ENCODE measurements at places on chromosomes 4 and X. TPM values are rescaled to one million over a fixed set of nuclear protein-coding genes. Genes with fewer than 3 reads are reported as not detected.

COX7B2 gene
- total RNA-seq: not detected

DNA sequence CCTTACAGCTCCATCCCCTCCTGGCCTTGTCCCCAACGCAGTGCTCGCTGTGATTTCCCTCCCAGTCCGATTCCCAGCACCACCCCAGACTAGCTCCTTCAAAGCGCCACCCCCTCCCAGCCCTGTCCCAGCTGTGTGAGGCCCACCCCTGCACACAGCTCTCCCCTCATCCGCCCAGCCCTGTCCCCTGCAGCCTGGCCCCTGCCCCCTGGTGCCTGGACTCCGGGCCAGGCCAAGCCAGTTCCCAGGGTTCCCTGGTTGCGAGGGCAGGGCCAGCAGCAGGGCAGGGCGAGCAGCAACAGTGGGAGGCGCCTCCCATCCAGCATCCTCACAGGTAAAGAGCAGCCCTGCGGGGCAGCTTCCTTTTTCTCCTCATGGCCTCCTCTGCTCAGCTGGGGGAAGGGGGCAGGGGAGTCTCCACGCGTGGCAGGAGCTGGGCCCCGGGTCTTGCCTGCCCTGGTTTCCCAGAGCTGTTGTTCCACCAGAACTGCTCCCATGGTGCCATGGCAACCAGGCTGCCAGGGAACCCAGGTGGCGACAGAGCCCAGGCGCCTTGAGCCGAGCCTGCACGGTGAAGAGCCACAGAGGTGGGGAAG lies 24.8 kb downstream of the IQSEC2 start:
- no peak for DNase-seq

OTUD5 gene
- 90.4 TPM for total RNA-seq

- no peak for DNase-seq
Measured at GRCh38 chrX:73412930-73413329, 33.9 kb upstream of the CDX4 start.

DNA sequence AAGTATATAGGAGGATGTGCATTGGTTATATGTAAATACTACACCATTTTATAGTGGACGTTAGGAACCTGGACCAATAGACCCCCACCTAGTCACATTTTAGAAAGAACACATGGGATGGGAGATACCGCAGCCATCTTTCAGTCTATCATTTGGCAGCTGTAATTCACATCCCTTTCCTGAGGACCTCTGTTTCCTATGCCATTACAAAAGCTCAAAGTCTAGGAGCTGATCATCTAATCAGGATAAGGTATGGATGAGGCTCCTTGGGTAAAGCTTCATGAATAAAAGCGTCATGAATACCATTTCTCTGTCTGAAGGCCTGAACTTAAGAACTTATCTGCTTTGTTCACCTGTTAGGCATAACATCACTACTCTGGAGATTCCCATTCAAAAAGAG lies 31.1 kb downstream of the OCIAD1 start:
- no peak for DNase-seq

STATH gene
- total RNA-seq: not detected

COL4A6 gene
- total RNA-seq: not detected

- no peak for DNase-seq
Measured at GRCh38 chr4:146132445-146132844, 43.1 kb upstream of the LSM6 start.

GRCh38 chrX:43656005-43656494 lies at the start of gene MAOA:
TSS of gene MAOA (plus strand) at chrX:43656299. CDS start at chrX:43656342, 43 bp downstream.
- peak; percentile 42 for DNase-seq

- DNase-seq: no peak
Measured at GRCh38 chr4:141643557-141643956, 7.2 kb downstream of the IL15 start.

DNA sequence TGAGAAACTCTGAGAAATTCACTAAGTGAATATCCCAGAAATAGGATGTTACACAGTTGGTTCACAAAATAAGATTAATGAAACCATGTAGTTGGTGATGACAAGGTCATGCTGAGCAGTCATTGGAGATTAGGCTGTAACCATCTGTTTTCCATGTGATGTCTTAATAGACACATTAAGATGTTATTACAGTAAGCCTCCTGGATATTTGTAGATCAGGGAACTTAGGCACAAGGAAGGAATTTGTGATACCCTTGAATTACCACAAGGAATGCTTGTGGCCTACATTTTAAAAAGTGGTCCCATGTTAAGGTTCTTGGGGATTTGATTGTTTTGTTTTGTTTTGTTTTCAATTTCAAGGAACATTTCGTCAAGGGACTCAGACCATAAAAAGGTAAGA lies 185.6 kb upstream of the BANK1 start:
- DNase-seq: no peak

- DNase-seq: no peak
Measured at GRCh38 chr4:25743971-25744370, 88.3 kb downstream of the SLC34A2 start.

DNA sequence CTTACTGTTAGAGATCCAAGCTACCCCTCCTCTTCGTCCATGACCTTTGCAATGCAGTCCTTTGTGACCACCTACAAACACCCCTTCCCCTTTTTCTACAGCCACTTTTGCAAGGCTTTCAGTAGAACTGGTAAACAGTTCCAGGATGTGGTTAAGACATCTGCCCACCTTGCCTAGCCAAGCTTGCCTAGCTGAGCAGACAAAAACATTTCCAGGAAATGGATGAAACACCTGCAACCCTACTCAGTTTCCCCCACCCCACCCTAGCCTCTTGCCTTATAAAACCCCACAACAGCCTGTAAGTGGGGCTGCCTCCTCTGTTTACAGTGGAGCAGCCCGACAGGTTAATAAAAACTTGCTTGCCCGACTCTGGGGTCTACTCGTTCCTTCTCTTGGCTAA lies 133.8 kb downstream of the ZC4H2 start:
- no peak for DNase-seq

MAGEA8 gene
- total RNA-seq: not detected

GALNTL6 gene
- not detected for total RNA-seq

DNA sequence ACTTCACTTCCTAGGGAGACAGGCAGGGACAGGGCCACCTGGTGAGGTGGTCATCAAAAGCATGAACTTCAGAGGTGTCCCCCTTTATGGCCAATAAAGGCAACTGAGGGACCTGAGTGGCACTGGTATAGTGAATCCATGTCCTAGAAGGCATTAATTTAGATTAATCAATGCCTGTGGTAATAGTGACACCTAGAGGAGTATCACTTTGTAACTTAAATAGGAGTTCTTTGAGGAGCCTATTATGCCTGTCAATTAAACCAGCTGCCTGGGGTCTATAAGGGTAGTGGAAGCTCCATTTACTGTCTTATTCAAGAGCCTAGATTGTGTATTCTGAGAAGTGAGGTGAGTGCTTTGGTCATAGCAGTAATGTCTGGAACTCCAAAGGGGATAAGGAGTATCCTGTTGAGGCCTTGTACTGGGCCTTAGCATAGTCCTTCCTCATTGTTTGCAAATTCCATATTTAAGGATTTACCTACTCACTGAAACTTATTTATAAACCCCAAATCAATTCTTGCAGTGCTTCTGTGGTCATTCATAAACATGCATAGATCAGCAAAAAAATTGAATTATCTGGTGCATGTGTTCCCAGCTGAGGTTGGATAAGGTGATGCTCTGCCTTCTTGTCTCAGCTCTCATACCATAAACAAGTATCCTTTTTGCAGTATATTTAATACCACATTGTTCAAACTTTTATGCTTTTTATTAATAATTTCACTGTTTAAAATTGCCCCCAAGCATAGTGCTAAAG lies 213.8 kb upstream of the RADX start:
- DNase-seq: no peak

PAGE1 gene
- not detected for total RNA-seq

DNA sequence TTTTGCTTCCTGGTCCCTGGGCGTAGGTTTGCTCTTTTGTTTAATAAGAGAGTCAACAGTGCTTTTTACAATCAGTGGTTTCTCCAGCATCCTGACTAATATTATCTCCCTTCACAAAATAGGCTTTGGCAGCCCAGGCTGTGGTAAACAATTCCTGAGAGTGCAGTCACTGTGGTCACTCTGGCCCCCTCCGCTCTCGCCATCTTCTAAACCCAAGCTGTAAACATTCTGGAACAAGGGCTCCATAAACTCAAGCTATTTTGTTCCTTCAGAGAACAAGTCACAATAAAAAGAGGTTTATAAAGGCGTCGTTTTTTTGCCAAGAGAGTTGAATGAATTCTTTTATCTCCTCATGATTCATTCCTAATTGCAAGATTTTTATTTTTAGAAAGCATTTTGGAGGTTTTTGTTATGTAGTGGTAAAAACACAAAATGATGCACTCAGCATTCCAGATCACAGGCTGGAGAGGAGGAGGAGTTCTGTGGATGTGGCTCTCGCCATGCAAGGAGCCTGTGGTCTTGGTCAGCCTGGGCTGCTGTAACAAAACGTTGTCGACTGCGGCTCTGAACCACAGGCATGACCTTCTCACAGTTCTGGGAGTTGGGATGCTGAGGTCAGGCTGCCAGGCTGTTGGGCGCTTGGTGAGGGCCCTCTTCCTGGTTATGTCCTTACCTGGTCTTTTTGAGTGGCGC lies 486.4 kb upstream of the FAT1 start:
- no peak for DNase-seq

MXRA5 gene
- total RNA-seq: not detected

PI4K2B gene
- total RNA-seq: 11.9 TPM

VCX3B gene
- total RNA-seq: not detected

DNA sequence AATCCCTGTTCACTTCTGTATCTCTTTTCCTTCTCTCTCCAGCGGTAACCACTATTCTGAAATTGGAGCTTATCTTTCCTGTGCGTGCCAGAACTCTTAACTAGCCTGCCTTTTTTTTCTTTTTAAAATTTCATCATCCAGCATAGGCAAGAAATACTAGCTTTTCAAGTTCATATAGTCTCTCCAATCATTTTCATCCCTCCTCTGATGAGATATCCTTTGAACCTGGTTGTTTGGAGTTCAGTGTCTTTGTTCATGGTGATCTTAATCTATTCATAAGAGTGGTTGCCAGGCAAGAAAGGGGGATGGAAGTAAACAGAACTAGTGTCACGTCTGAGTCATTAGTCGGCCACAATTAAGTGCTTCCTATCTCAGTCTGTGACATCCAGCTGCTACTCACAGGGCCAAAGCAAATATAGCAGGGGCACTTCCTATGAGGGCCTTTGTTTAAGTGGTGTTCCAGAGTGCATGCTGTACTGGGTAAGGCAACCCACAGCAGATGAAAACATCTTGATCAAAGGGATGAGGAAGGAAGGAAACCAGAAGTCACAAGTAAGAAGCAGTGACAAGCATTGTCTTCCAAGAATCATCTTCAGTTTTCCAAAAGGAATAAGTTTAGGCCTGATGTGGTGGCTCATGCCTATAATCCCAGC lies 56.4 kb upstream of the XIAP start:
- DNase-seq: peak; percentile 12

- DNase-seq: no peak
Measured at GRCh38 chrX:24242649-24243175, 71.2 kb downstream of the SUPT20HL2 start.

DNA sequence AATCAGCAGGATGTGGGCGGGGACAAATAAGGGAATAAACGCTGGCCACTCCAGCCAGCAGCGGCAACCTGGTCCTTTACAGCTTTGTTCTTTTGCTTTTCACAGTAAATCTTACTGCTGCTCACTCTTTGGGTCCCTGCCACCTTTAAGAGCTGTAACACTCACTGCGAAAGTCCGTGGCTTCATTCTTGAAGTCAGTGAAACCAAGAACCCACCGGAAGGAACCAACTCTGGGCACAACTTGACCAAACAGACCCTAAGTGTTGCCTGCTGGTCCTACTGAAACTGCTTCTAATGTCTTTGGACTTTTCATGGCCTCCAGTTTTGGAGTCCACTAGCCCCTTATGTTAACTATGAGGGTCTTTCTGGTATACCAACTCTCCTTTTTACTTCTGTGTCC lies 566.2 kb upstream of the IGFBP7 start:
- no peak for DNase-seq

GRCh38 chr4:13860126-13860525 lies 232.6 kb upstream of the BOD1L1 start:
- DNase-seq: no peak

GRCh38 chr4:4871573-4872313 lies 12.3 kb downstream of the MSX1 start:
- no peak for DNase-seq

RAB39B gene
- 11.1 TPM for total RNA-seq

DNA sequence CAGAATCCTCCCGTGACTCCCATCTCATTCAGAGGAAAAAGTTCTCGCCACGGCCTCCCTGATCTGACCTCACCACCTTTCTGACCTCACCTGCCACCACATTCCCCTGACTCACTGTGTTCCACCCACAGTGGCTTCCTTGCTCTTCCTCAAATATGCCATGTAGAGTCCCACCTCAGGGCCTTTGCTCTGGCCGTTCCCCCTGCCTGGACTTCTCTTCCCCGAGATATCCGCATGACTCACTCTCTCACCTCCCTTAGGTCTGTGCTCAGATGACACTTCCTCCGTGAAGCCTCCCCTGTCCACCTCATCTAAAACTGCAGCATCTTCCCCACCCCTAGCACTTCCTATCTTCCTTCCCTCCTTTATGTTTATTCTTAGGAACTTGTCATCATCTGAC lies 7.2 kb upstream of the TSPYL2 start:
- DNase-seq: no peak

CRMP1 gene
- 0.31 TPM for total RNA-seq

GRCh38 chr4:13367244-13367643 lies 116.9 kb downstream of the RAB28 start:
- DNase-seq: no peak

ARMCX5 gene
- 13.1 TPM for total RNA-seq

MAGEC2 gene
- total RNA-seq: not detected

CPLX1 gene
- total RNA-seq: 1.5 TPM

- DNase-seq: no peak
Measured at GRCh38 chr4:110055158-110055768, 142.6 kb downstream of the EGF start.

PFKFB1 gene
- total RNA-seq: 0.27 TPM

DNA sequence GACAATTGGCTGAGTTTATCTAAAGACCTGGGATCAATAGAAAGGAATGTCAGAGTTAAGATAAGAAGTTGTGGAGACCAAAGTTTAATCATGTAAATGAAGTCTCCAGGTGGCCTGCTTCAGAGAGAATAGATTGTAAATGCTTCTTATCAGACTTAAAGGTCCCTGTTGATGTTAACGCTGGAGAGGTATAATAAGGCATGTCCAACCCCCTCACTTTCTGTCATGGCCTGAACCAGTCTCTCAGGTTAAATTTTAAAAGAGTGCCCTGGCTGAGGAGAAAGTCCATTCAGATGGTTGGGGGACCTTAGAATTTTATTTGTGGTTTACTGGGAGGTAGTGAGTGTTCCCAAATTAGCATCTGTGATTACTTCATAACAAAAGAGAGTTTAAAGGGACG lies 86.7 kb downstream of the AKAP4 start:
- DNase-seq: no peak

DNA sequence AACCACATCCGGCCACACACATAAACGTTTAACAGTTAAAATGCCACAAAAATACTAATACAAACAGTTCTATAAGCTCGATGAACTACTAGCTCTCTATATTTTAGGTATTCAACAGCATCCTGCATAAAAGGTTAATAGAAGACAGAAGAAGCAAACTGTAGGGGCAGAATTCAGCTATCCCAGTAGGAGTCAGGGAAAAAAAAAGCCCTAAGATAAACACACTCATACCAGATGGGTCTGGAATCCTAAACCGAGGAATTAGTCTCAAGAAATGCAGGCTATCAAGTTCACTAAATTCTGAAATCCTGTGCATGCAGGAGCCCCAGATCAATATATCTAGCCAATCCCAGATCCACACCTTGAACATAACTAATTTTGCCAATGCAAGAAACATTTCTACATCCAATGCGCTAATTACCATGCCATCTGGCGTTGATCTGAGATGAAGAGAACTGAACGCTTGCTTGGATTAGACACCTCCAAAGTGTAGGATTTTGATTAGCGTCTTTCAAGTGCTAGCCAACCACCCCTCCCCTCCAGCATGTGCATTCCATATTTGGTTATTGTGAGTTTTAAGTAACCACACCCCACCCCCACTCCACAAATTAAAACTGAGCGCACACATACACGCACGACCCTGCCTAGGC lies 512.2 kb upstream of the INTU start:
- DNase-seq: no peak

Data from naive thymus-derived CD4-positive, alpha-beta T cell (primary cell).